ENCODE measurements at places on chromosomes 3 and 15.
A peak's percentile ranks its signal among the peaks of the same experiment; 100 is the strongest.

- no peak for DNase-seq
Measured at GRCh38 chr15:60044636-60045270, 40.6 kb downstream of the FOXB1 start.

GRCh38 chr3:138082992-138083386 is 32.4 kb downstream of the DZIP1L start:
- DNase-seq: no peak

DNA sequence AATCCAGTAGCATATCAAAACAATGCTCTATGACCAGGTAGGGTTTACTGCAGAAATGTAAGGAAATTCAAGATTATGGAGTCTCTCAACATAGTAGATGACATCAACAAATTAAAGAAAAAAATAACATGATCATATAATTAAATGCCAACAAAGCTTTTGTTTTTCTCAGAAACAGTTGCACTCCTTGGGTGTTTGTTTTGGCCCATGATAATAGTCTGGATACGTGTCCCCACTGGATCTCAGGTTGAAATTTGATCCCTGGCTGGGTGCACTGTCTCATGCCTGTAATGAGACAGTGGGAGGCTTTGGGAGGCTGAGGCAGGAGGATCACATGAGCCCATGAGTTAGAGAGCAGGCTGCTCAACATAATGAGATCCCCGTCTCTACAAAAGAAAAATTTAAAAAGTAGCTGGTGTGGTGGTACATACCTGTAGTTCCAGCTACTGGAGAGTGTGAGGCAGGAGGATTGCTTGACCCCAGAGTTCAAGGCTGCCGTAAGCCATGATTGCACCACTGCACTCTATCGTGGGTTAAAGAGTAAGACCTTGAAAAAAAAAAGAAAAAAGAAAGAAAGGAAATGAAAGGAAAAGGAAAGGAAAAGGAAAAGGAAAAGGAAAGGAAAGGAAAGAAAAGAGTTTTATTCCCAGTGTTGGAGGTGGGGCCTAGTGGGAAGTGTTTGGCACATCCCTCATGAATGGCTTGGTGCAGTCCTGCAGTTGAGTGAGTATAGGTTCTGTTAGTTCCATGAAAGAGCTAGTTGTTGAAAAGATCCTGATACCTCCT is 53.3 kb upstream of the FOXB1 start:
- no peak for DNase-seq

DNA sequence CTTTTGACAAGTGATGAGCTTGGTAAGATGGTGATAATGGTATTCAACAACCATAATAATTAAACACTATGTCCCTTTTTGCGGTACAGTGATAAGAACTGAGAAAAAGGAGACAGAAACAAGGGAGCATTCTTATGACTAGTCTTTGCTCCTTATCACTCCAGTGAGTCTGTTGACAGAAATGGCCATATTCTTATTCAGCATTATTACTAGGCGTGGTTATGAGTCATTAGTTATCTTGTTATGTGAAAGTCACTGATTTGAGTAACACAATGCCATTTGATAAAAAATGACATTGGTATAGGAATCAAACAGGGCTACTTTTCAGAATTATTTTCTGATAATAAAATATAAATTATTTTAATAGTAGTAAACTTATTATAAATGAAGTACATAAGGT is 193.5 kb downstream of the C3orf38 start:
- no peak for DNase-seq

- no peak for DNase-seq
Measured at GRCh38 chr3:193917158-193917557, 218.8 kb upstream of the HES1 start.

GRCh38 chr3:197564097-197564843 is 8.5 kb upstream of the BDH1 start:
- no peak for DNase-seq

GRCh38 chr3:44892689-44893088 is 18.3 kb downstream of the TGM4 start:
- DNase-seq: peak; percentile 59

DNA sequence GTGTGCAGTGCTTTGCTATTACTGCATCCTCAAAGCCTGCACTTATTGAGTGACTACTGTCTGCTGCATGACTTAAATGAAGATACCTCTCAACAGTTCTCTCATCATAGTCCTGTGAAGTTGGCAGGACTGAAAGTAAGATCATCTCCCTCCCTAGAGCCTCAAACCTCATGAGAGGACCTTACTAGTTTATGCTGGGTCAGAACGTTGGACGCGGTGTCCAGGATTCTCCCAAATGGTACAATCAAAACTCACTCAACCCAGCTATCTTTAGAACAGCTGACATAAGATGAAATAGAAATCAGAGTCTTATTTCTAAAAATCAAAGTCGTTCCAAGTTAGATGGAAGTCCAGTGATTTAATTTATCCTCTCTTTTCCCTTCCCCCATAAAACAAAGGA is 219.7 kb downstream of the PDZRN3 start:
- no peak for DNase-seq

- DNase-seq: peak; percentile 84
Measured at GRCh38 chr3:187783098-187783497, 37.8 kb upstream of the BCL6 start.

GRCh38 chr3:64344721-64345207 is 119.5 kb upstream of the PRICKLE2 start:
- DNase-seq: peak; percentile 94

GRCh38 chr3:10085738-10086137 is 22.3 kb downstream of the FANCD2OS start:
- no peak for DNase-seq

- DNase-seq: peak; percentile 93
Measured at GRCh38 chr3:188947401-188948280, 224.1 kb upstream of the TPRG1 start.

GRCh38 chr3:50592568-50592967 is 19.0 kb downstream of the CISH start:
- DNase-seq: no peak

DNA sequence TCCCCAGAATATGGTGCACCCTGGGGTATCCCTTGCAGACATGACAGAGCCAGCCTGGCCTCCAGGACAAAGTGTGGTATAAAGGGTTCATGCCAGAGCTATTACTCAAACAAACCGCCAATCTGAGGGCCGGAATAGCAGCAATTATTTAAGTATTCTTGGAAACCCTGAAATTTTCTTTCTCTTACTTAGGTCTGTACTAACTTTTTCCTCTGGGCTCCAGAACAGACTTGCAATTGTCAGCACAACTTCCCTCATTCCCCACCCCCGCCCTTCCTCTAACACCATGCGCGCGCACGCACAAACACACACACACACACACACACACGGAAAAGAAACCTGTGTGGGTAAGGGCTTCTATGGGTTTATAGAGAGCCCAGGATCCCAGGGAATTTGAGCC is 56.3 kb downstream of the ISG20 start:
- no peak for DNase-seq

DNA sequence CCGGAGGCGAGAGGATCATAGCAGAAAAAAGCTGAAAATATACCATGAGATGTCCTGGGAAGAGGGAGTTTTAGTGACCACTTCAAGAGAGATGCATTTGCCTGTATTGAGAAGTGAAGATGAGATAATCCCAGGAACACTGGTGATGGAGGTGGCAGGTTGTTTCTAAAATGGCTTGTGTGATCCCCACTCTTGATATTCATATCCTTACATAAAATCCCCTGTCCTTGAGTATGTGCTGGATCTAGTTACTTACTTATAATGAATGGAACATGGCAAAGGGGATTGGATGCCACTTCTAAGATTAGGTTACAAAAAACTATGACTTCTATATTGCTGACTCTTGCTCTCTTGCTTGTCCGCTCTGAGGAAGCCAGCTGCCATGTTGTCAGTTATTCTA is 22.1 kb downstream of the HDGFL3 start:
- DNase-seq: no peak

DNA sequence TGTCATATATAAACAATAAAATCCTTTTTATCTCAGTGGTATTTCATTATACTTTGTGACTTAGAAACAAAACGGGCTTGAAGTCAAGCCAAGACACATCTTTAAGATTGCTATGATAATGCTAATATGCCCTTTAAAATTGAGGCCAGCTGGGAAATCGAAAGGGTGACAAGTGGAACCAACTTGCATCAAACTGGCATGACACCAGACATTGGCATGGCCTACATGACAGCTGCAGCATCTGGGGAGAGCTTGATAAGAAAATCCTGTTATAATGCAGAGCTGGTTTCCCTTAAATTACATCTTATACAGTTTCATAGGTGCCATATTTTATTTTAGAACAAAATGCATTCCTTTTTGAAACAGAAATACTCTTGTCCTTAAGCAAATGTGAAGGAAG is 325.2 kb downstream of the ZBBX start:
- no peak for DNase-seq

- DNase-seq: no peak
Measured at GRCh38 chr15:47801522-47801921, 84.2 kb downstream of the SEMA6D start.

GRCh38 chr15:24627443-24627842 is 48.1 kb upstream of the NPAP1 start:
- DNase-seq: no peak

GRCh38 chr3:37912052-37912733 is 50.5 kb downstream of the CTDSPL start:
- no peak for DNase-seq

GRCh38 chr3:26681632-26682031 is 59.1 kb downstream of the LRRC3B start:
- no peak for DNase-seq

DNA sequence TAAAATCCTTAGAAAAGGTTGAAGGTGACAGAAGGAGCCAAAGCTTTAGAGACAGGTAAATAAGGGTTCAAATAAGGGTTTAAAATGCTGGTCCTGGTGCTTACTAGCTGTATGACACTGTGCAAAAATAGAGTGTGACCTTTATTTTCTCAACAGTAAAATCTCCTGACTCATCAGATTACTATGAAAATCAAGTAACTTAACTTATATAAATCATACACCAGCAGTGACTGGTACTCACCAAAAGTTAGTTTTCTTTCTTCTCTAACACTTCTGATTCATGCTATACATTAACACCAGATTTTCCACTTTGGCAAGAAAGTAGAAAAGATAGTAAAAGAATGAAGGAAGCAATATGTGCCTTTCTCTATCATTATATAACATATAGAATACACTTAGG is 205.9 kb upstream of the GBE1 start:
- no peak for DNase-seq

GRCh38 chr3:188151438-188151837 is 2.5 kb upstream of the LPP start:
- peak; percentile 30 for DNase-seq

DNA sequence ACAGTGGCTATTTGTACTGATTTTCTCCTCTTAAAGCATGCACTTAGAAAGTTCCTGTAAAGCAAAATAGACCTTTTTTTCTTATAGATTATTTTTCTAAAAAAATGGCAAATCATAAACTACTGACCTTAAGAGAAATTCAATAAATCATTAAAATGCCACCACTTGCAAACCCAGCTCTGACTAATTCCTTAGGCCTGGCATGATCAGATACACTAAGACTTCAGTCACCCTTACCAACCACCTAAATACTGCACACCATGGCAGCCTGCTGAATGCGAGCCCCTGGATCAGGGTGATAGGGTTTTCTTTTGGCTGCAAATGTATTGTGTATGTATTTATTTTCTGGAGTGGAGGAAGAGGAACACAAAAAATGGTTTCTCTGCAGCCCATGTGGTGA is 370.6 kb upstream of the TBL1XR1 start:
- peak; percentile 15 for DNase-seq

DNA sequence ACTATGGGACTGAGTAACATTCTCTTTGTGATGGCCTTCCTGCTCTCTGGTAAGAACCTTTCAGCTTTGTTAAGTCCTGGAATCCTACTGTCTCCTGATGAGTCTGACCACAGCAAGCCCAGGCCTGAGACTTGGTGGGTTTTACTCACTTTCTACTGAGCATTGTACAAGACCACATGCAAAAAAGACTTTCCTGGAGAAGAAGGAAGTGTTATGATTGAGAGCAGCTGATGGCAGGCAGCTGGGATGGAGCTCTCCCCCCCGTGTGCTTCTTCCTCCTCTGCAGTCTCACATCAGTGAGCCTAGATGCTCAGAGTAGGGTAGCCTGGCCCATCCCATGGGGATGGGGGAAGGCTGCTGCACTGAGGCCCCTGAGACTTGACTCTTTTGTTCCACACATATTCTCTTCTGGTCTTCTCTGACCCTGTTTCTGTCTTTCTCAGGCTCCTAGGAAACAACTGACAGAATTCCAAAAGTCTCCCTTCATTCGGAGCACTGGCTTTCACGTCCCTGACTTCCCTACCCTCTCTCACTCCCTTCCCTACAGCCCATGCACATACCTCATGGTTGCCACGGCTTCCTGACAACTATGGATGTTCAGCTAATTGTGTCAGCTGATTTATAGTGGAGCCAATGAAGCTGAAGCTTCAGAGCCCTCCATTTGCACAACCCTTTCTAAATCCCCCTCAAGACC is 36.6 kb downstream of the CD86 start:
- no peak for DNase-seq

GRCh38 chr3:124652009-124652408 is 78.2 kb upstream of the UMPS start:
- DNase-seq: no peak

- DNase-seq: no peak
Measured at GRCh38 chr3:65182682-65183081, 494.9 kb upstream of the ADAMTS9 start.

- DNase-seq: peak; percentile 39
Measured at GRCh38 chr3:134426660-134427181, 52.5 kb upstream of the AMOTL2 start.

GRCh38 chr3:168250415-168250861 is 154.7 kb upstream of the GOLIM4 start:
- DNase-seq: no peak

- DNase-seq: no peak
Measured at GRCh38 chr3:141009496-141009895, 41.7 kb upstream of the SPSB4 start.

GRCh38 chr3:105518203-105518602 is 151.5 kb downstream of the ALCAM start:
- DNase-seq: no peak
